GM23248 (cell line): ENCODE measurements at places on chromosomes 4 and X. TPM values are rescaled to one million over a fixed set of nuclear protein-coding genes. Genes with fewer than 3 reads are reported as not detected.

The TAF7L gene
- polyA plus RNA-seq, result 0.23 and 0.53 TPM in 2 replicates

The CSAG3 gene
- polyA plus RNA-seq, result not detected in 2 replicates

The TLR10 gene
- not detected in 2 replicates for polyA plus RNA-seq

The FMR1NB gene
- polyA plus RNA-seq, result not detected in 2 replicates

The AKAP4 gene
- not detected in 2 replicates for polyA plus RNA-seq

The SUPT20HL2 gene
- polyA plus RNA-seq, result not detected in 2 replicates

The FRAS1 gene
- polyA plus RNA-seq, result 5.8 and 6.5 TPM in 2 replicates

The NALF2 gene
- polyA plus RNA-seq, result not detected in 2 replicates

The RHOXF2B gene
- not detected in 2 replicates for polyA plus RNA-seq

The PABPC1L2A gene
- polyA plus RNA-seq, result not detected in 2 replicates

The SLC34A2 gene
- not detected in 2 replicates for polyA plus RNA-seq

The TMEM154 gene
- polyA plus RNA-seq, result 16.1 and 17.3 TPM in 2 replicates

The ADAM29 gene
- polyA plus RNA-seq, result not detected in 2 replicates

The BST1 gene
- 24.3 and 28.7 TPM in 2 replicates for polyA plus RNA-seq

The GLRA2 gene
- polyA plus RNA-seq, result not detected in 2 replicates

The SCD5 gene
- polyA plus RNA-seq, result 12.5 TPM in 2 replicates

GRCh38 chrX:49166914-49167739 is 4.6 kb downstream of the MAGIX start:
- DNase-seq, result peak; percentile 76

DNA sequence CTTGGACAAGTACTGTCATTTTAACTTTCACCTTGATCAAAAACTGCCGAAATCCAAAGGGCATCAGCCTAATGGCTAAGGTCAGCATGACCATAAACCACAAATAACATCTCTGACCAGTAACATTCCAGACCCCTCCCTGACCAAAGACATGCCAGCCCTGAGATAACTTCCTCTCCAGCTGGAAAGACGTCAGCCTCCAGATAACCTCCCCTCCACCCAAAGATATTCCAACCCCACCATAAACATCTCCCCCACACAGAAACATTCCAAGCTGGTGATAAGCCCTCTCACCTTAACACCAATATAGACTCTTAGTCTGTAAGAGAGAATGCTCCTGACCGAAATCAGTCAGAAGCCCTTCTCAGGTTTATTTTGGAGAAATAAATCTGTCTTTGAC is 7.4 kb downstream of the PPP1R2C start:
- DNase-seq, result no peak

- no peak for DNase-seq
Observed at GRCh38 chr4:20486433-20486832, 213.8 kb upstream of the PACRGL start.

GRCh38 chr4:177235026-177235425 is 74.6 kb upstream of the NEIL3 start:
- DNase-seq, result peak; percentile 78

DNA sequence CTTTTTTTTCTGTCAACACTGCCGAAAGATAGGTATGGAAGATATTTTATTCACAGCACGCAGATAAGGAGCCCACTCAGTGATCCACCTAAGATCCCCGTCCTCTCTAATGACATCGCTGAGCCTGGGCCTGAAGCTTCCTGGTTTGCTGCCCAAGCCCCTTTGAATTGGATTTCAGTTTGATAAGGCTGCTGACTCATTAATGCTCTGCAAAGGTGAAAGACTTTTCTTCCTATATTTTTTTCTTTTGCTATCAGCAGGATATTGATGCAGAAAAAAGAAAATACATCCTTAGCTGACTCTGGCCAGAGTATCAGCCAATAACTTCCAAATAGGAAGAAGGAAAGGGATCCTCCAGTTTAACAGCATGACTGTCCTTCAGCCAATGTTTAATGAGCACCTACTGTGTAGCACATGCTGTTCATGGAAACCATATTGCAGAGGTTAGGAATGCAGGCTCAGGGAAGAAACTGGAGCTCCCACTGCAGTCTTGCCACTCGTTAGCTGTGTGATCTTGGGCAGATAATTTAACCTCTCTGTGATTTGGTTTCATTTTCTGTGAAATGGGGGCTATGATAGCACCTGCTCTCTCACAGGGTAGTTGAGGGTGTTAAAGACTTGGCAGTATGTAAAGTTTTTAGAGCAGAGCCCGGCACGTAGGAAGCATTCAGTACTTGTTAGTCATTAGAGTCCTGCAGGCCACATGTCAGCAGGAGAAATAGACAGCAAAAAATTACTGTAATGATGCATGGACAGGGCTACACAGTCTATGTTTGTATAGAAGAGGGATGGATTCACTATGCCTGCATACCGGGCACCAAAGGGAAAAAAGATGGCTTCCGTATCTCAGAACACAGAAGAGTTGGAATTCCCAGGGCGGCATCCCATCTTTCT is 39.3 kb downstream of the EVC start:
- peak; percentile 81 for DNase-seq

GRCh38 chr4:123838474-123838873 is 441.9 kb downstream of the SPRY1 start:
- DNase-seq, result peak; percentile 27

- no peak for DNase-seq
Observed at GRCh38 chr4:88827442-88827841, 129.8 kb upstream of the NAP1L5 start.

GRCh38 chrX:54865208-54865607 is 55.4 kb upstream of the TRO start:
- DNase-seq, result no peak

DNA sequence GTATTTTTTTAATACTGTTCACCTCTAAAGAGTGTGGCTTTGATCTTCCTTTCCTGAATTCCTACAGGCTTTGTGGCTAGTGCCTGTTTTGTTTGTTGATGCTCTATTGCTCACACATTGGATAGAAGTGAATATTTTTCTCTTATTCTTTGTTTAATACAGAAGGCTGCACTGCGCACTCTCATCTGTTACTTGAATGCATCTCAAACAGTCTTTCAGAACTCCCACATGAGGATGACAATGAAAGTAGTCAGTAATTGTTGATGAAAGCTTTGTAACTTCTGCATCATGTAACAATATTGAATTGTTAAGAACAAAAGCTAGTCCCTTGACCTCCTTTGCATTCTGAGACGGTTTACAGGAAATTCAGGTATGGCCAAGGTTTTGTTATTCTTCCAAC is 29.1 kb upstream of the GALNT7 start:
- no peak for DNase-seq

DNA sequence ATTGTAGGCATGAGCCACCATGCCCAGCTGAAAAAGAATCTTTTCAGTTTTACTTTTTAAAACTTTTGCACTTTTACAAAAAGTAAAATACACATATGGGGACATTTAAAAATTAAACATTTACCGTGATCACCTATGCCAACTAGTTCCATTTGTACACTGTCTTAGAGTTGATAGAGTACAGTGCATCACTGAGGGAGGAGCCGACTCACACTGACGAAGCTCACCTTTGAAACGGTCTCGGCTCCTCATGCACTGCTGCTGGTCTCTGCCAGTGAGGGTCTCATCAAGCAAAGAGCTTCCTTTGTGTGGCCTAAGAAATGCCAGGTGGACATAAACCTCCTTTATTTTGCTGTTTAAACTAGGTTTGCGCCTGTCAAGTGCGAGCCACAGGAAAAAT is 50.0 kb downstream of the GRK4 start:
- no peak for DNase-seq

DNA sequence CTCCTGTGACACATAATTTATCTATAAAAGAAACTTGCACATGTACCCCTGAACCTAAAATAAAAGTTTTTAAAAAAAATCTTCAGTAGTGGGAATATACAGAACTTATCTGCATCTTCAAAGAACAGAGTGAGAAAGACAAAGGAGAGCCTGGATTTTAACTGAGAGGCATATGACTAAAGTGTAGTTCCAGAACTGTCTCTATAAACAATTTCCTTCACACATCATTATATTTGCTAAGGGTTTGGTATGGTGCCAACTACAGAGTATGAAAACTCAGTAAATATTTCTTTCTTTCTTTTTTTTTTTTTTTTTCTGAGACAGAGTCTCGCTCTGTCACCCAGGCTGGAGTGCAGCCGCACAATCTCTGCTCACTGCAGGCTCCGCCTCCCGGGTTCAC is 49.9 kb upstream of the NFKB1 start:
- DNase-seq, result peak; percentile 42

- DNase-seq, result no peak
Observed at GRCh38 chr4:81422595-81422994, 49.1 kb downstream of the RASGEF1B start.

- DNase-seq, result no peak
Observed at GRCh38 chr4:137454767-137455166, 77.5 kb downstream of the PCDH18 start.

- no peak for DNase-seq
Observed at GRCh38 chr4:158778712-158779111, 9.9 kb downstream of the FNIP2 start.

GRCh38 chr4:115360431-115360830 is 247.0 kb upstream of the NDST4 start:
- DNase-seq, result peak; percentile 68

DNA sequence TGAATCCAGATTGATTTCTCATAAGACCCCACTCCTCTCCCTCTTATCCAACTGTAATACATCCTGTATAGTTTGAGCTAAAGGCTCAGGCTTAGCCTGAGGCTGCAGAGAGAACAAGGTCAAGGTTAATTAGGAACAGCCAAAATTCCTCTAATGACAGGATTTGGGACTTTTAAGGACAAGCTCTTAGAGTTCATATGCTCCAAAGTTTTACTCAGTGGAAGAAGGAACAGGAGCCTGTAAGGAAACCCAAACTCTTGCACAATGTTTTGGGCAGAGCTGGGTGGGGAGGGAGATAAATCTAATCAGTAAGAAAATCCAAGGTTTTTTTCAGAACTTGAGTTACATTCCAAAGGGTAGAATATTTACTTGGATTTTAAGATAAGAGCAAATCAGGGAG is 238.8 kb downstream of the QDPR start:
- DNase-seq, result no peak

- DNase-seq, result no peak
Observed at GRCh38 chrX:131288188-131288587, 918 bp downstream of the IGSF1 start.

- DNase-seq, result no peak
Observed at GRCh38 chr4:134345244-134345643, 143.7 kb upstream of the PABPC4L start.

- peak; percentile 72 for DNase-seq
Observed at GRCh38 chrX:24204331-24204730, 54.8 kb downstream of the ZFX start.

DNA sequence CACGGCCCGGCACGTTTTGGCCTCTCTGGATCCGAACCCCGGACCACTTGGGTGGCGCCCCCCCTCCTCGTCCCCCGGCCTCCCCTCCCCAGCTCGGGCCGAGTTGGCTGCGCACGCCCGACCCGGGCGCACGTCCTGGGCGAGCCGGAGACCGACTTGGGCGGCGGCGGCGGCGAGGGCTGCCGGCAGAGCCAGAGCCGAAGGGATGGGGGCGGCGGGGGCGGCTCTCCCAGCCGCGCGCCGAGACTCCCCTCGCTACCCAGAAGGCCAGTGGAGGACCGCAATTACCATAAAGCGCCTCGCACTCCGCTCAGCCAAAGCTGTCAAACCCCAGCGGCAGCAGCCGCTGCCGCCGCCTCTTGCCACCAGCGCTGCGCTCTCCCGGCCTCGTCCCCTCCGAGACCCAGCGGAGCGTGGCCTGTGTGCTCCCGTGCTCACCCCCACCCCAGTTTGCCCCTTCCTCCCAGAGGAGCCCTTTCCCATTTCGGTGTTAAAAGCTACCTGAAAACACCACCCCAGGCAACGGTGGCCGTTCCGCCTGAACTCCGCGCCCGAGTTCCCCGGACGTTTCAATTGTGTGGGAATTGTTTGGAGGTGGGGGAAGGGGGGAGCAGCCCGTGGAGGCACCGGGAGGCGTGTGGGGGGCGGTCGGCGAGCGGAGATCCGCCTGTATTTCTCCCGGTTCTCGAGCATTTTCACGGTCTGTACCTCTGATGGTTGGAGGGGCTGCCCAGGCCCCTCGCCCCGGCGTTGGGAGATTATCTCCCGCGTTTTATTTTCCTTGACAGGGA is 701 bp upstream of the BCOR start:
- peak; percentile 71 for DNase-seq

DNA sequence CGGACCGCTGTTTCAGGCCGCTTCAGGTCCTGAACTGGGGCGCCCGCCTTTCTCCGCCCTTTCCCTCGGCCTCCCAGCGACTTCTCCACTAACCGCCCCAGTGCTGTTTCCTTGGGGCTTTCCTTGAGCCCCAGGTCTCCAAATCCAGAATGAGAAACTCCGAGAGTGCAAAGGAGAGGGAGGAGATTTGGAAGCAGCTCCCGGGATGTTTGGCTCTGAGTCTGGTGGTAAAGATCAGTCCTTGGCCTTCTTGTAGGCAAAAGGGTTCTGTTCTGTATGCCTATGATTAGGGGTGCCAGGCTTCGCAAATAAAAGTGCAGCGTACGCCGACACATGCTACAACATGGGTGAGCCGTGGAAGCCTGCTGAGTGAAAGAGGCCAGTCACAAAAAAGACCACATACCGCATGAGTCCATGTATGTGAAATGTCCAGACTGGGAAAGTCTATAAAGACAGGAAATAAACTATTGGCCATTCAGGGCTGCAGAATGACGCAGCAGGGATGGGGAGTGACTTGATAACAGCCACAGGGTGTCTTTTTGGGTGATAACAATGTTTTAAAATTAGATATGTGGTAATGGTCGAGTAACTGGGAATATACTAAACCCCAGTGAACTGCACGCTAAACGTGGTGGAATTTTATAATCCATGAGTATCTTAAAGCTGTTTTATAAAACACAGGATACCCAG is 99.8 kb downstream of the TRAPPC11 start:
- no peak for DNase-seq

DNA sequence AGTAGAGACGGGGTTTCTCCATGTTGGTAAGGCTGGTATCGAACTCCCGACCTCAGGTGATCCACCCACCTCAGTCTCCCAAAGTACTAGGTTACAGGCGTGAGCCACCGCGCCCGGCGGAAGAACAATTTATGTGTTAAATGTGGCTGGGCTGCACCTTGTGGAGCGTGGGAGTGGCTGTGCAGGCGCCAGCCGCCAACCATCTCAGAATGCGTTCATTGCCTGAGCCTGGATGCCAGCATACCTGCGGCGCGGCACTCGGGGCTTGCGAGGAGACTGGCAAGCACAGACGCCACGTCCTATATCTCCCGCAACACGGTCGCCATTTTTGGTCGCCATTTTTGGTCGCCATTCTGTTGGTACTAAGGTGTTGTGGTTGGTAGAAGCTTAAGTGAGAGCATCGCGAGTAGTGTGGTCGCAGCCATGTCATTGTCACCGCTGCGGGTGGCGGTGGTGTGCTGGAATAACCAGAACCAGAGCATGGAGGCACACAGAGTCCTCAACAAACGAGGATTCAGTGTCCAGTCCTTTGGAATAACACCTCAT is 193.6 kb upstream of the HTR2C start:
- no peak for DNase-seq

GRCh38 chr4:3623106-3623505 is 90.9 kb upstream of the LRPAP1 start:
- DNase-seq, result no peak

- no peak for DNase-seq
Observed at GRCh38 chr4:76873495-76873894, 24.4 kb downstream of the SOWAHB start.

- no peak for DNase-seq
Observed at GRCh38 chr4:168037676-168038075, 54.7 kb upstream of the ANXA10 start.

- DNase-seq, result no peak
Observed at GRCh38 chr4:152117520-152117919, 356.7 kb upstream of the GATB start.
